HEK293T (cell line): ENCODE measurements at places on chromosomes 7 and 10.

DNA sequence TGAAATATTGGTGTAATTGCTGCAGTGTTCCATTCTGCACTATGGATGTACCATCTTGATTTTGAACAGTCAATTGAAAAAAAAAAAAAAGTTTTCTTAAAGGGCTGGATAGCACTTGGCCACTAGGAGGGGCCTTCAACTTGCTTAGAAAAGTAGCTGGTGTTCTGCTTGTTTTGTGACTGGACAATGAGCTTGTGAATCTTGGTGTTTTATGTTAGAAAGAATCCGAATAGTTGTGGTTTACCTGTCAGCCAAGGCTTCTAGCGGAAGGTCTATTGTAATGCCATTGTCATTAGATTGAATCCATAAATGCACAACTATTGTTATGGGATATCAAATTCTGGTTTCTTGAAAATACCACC, 77.1 kb downstream of the BMPER start:
- DNase-seq = peak; percentile 30

DNA sequence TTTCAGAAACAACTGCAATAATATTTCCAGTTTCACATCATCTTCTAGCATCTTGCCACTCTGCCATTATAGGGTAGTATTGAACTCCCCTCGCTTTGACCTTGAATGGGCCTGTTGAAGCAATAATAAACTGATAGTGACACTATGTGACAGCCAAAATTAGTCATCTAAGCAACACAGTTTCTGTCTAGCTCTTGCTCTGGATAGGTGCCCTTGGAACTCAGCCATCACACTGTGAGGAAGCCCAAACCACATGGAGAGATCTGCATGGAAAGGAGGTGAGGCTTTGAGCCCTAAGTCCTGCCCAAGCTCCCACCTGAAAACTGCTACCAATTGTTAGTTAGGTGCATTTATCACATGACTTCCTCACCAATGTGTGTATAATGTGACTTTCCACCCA, 18.1 kb upstream of the KCND2 start:
- DNase-seq = no peak

DNA sequence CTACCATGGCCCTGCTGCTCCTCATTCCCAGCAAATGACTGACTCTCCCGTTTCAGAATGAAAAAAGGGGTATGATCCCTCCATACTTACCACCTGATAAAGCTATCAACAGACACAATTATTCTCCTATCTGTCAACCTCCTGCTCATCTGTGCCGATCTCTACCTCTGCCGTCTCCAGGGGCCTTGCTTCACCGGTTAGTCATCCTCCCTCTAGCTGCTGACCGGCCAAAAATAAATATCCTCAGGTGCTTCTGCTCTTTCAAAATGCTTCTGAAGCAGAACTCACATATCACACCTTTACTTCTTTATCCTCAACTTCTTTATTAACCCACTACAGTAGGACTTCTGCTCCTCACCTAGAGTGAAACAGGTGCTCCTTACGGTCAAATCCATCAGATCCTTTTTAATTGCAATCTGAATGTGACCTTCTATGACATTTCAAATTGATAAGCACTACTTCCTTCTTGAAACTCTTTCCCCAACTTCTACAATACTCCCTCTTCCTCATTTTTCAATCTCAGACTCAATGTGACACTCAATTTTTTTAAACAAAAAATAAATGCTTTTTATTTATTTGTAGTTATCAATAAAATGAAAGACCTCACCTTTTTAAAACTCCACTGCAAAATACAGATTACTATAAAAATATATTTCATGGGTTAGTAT, 63.2 kb downstream of the LMBR1 start:
- DNase-seq = no peak

DNA sequence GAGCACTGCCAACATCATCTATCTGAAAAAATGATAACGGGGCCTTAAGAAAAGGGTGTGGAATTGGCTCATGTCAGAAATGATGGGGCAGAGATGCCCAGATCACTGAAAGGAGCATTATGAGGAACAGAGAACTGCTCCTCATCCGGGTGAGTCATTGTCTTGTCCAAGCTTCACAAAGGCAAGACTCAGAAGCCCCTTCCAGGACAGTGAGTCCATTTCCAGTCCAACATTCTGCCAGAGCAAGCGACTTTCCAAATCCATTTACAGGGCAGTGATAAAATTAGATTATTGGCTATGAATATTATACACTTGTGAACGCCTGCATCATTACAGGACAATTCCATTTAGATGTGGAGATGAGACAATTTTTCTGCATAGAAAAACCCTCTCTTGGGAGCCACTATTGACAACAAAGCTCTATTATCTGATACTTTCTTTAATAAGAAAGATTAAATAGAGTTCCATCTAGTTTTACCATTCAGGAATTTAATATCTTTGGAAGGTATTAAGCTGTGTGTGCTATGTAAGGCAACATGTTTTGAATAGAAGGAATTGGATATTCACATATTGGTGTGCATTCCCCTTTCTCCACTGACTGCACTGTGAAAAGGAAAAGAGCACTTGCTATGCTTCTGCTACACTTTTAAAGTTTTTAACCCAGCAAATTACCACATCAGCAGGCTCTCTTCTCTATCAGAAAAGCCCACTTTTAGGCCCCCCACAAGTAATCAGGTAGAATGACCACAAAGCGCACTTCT, 159.6 kb downstream of the NRP1 start:
- DNase-seq = no peak

- peak; percentile 19 for DNase-seq
These were observed 161.9 kb downstream of the BMPER start for GRCh38 chr7:34067005-34067778.

GRCh38 chr7:129655811-129656210, 44.3 kb downstream of the NRF1 start:
- DNase-seq = no peak

- DNase-seq = no peak
These were observed 24.8 kb upstream of the TRIM8 start for GRCh38 chr10:102619281-102619981.

- DNase-seq = no peak
These were observed 31.9 kb upstream of the C10orf53 start for GRCh38 chr10:49647554-49647953.

DNA sequence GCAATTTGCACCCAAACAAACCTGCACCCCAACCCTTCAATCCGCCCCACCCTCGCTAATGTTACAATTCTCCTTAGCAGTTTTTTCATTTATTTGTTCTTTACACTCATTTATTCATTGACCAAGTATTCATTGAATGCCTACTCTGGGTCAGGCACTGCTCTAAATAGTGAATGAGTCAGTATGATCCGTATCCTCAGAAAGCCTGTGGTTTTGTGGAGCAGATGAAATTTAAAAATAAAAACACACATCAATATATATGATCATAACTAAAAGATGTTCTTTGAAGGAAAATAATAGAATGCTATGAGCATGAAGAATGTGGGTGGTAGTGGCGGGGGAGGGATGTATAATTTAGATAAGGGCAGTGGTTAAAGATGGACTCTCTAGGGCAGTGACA, 13.3 kb downstream of the IFIT5 start:
- no peak for DNase-seq

DNA sequence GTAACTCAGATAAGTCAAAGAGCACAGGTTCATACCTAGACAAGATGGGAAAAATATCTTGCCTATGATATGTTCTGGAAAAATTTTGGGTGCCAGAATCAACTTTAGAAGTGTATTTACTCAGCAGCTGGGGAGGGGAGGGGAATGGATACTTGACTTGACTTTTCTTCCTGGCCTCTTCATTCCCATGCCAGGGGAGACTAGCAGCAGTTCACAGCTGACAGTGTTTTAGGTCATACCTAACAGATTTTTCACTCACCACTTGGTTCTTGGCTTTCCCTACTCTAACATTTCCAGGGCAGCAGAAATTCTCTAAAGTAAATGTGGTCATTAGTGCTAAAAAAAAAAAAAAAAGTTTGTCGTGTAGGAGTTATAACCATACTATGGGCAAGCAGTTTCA, 46.3 kb downstream of the TAS2R16 start:
- no peak for DNase-seq

DNA sequence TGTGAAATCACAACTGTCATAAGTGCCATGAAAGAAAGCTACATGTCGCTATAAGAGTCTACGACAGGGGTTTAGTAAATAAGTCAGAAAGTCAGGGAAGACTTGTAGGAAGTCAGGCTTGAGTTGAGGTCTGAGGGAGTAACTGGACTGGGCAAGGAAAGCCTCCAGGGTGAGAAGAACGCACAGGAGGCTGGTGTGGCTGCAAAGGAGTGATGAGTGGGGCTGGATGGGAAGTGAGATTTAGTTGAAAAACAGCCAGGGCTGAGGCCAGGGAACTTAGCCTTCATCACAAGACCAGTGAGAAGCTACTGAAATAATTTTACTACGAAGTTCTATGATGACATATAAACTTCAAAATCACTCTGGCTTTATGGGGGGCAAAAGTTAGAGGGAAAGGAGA, 763.7 kb upstream of the PHF14 start:
- no peak for DNase-seq

DNA sequence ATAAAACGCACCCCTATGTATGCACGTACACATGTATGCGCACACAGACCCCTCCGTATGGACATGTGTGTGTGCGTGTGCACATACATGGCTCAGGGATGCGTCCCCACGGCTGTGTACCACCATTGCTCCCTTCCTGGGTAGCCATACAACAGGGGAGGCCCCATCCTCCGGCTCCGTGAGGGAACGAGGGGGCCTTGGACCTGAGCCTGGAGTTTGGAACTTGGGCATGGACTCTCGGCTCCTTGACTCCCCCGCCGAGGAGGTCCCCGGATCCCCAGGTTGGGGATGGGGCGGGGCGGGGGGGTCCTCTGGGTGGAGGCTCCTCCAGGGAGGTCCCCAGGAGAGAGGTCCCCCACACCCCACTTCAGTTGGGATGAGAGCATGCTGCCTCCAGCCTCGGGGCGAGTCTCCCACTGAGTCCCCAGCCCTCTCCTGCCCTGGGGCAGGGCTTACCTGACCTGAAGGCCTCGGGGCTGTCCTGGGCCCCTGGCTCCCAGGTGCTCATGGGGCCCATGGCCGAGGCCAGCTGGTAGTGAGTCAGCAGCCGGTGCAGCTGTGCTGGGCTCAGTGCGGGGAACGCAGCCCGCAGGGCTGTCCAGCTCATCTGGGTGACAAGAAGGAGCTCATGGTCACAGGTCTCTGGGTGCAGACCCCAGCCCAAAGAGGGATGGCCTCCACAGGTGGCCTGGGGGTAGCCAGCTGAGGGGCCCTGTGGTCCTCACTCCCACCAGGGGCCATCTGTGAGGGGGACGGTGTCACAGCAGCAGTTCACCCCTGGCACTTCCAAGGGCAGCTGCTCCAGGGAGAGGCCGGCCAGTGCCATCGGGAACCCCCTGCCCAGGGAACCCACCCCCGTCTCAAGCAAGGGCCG, 29.9 kb downstream of the AP5Z1 start:
- no peak for DNase-seq

GRCh38 chr7:22477876-22478450, 22.0 kb downstream of the STEAP1B start:
- no peak for DNase-seq

DNA sequence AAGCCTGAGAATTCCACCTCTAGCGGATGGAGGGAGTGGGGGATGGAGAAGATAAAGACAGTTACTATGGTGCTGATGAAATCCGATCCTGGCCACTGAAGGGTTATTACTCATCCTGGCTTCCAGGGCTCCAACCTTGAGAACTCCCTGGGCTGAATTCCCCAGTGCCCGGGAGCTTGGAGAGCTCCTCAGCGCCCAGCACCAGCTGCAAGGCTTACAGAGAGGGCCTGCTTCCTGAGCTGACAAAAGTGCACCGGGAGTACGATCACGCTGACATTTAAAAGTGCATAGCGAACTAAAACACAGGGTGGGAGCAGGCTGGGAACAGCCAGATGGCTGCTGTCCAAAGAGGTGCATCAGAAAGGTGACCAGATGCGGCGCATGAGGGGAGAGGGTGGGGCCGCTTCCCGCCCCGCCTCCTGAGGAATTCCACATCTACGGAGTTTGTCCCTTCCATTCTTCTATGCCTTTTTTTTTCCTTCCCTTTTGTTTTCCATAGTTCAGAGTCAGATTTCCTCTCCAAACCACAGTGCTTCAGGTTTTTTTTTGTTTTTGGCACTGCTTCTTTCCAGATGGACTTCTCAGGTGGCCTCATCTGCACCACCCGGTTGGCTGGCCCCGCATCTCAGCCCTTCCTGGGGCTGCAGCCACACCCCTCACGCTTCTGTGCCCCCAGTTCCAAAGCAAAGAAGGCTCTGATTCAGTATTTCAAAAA, 62.4 kb upstream of the MKRN1 start:
- peak; percentile 74 for DNase-seq

GRCh38 chr7:100856871-100857282, 4.4 kb downstream of the SLC12A9 start:
- no peak for DNase-seq

DNA sequence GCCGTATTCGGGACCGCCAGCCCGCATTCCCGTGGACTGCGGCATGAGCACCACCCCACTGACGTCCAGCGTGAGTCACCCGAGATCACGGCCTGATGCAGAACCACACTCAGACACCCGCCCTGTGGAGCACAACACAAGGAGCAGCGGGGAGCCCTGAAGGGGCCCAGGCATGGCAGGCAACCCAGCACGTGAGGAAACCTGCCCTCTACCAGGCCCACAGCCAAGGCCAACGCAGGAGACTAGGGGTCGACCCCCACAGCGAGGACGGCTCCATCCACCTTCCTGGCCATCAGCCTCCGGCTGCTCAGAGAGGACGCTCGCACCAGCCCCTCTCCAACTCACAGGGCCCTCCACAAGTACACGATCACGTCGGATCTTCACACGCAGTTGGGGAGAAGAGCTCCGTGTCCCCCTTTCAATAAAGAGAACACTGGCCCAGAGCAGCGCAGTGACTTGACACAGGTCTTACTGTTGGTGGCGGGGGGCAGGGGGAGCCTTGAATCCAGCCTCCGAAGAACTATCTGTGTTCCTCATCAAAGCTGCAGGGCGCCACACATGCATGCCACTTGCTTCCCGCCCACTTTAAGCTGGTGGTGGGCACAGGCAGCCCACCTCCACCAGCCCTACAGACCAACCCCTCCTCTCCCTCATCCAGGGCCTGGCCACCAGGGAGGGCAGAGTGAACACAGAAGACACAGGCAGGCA, 22.0 kb downstream of the MAD1L1 start:
- no peak for DNase-seq

DNA sequence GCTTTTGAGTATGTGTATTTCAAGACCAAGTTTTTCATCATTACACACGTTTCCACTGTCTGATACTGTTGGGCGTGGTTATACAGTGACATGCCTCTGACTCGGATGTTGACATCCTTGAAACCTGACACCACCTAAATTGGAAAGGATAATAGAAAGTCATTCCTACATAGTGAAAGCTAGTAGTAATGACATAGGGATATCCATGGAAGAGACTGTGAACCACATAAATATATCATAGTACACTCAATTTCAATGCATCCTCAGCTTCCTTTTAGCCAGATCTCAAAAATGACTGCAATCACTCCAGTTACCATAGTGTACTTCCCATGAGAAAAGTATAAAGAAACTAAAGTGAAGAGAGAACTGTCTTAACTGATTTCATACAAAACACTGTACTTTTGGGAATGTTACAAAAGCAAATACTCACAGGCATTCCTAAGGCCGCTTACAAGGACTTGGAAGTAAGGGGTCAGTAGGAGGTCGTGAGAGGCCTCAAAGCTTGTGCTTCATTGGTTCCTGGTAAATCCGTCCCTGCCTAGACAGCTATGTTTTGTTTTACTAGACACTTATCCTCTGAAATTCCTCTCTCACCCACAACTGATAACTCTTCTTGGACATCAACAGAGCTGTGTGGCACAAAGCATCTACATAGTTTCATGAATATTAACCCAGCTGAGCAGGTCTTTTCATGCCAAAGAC, 71.8 kb upstream of the VWDE start:
- DNase-seq = no peak

GRCh38 chr7:125857606-125858005, 928.0 kb upstream of the POT1 start:
- DNase-seq = no peak
